HT1080 (cell line): ENCODE measurements at places on chromosomes 2 and 18. TPM values are rescaled to one million over a fixed set of nuclear protein-coding genes. Genes with fewer than 3 reads are reported as not detected.

DNA sequence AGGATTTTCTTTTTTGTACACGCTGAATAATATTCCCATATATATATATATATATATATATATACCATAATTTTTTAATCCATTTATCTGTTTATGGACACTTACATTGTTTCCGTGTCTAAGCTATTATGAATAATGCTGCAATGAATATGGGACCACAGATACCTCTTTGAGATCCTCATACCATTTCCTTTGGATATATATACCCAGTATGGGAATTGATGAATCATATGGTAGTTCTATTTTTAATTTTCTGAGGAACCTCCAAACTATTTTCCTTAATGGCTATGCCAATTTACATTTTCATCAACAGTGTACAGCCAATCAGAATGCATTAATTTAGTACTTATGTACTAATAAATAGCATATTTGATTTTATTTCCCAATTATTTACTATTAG, 53.1 kb downstream of the MERTK start:
- no peak for DNase-seq

GRCh38 chr2:188146888-188147287, 144.8 kb upstream of the GULP1 start:
- DNase-seq: no peak

- peak; percentile 80 for DNase-seq
Observed at GRCh38 chr2:57759822-57760300, 286.7 kb upstream of the VRK2 start.

DNA sequence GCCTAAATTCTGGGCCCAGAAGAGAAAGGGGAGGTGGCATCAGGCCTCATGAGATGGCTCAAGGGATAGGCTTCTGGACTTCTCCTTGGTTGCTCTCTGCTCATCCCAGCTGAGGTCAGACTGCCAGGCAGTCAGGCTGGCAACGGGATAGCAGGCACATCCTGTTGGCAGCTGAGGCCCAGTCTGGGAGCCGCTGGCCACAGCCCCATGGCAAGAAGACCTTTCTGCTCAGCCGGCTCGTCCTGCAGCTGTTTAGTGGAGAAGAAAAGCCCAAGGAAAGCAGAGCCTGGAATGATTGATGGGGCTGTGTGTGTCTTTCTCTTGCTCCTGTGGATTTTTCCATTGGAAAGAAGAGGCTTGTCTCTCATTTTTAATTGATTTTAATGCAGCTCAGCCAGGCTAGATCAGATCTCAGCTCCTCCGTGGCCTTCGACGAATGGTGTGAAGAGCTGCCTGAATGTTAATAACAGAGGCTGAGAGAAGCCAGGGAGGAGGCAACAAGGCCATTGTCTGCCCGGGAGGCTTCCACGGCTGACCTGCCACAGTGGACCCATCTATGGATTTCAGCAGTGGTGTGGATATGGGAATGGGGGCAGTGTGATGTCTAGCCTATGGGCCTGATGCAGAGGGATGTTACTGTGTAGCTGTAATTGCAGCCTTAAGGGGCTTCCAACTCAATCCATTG, 99.5 kb downstream of the HS1BP3 start:
- no peak for DNase-seq

C2orf74 gene
- 29.8 and 30.5 TPM in 2 replicates for total RNA-seq

SLC30A3 gene
- 5.0 and 13.5 TPM in 2 replicates for total RNA-seq

GRCh38 chr2:144495227-144496091, 24.5 kb downstream of the ZEB2 start:
- no peak for DNase-seq
